ENCODE measurements at places on chromosomes 1 and 21.

DNA sequence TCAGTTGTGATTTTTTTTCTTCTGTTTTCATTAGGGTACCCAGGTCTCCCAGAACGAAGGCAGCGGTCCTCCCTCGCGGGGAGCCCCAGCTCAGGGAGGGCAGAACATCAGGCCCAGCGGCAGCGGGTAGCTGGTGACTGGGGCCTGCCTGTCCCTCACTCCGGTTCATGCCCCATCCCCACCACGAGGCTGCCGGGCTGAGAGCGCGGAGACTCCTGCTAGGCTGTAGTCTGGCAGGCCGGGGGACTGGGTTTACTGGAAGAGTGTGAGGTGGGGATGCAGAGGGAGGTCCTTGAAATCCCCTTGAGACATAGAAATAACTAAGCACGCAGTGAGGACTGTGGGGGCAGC, 10.5 kb downstream of the BRINP2 start:
- DNase-seq, result no peak

- peak; percentile 31 for DNase-seq
Observed at GRCh38 chr1:1179346-1179982, 5.8 kb downstream of the TTLL10 start.

DNA sequence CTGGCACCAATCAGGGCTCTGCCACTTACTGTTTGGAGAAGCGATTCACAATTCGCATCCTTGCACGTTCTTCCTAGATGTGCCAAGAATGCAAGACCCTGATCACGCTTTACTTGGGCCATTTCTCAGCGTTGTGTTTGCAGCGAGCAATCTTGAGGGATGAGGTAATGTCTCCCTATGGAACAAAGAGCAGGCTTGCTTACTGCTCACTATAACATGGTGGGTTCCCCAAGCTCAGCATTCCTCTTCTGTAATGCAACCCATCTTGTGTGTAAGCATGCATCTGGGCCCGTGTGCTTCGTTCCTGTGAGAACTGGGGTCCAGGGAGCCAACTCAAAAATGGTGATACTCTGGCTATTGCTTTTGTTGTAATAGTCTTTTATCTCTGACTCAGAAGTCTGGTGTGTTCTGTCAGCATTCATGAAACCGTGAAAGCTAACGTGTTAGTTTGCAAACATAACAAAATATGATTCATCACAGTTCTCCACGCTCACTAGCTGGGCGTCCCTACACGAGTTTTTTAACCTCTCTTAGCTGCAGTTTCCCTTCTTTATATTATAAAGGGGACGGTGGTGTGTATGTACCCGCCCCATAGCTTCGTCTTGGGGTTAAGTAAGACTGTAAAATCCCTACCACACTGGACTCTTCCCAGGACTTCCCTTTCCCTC, 33.3 kb downstream of the DNTTIP2 start:
- no peak for DNase-seq

GRCh38 chr21:25350056-25350455, 257.2 kb downstream of the MRPL39 start:
- DNase-seq, result peak; percentile 46

DNA sequence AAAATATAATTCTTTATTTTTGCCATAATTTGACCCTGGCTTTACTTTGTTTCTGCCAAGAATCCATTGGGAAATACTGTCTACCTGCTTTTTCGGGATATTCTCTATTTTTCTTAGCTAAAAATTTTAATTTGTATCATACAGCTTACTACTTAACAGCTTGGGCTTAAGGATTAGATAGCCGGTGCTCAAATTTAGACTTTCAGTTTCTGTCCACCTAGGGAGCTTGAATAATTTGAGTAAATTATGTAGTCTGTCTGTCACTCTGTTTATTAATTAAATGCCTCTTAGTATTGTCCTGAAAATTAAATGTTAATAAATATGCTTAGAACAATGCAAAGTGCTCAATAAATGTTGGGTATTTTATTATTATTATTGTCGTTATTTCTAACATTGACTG, 6.7 kb downstream of the SYCP1 start:
- no peak for DNase-seq

- no peak for DNase-seq
Observed at GRCh38 chr21:36765229-36765628, 66.3 kb downstream of the SIM2 start.

- no peak for DNase-seq
Observed at GRCh38 chr1:153628638-153629342, 556 bp downstream of the S100A1 start.

DNA sequence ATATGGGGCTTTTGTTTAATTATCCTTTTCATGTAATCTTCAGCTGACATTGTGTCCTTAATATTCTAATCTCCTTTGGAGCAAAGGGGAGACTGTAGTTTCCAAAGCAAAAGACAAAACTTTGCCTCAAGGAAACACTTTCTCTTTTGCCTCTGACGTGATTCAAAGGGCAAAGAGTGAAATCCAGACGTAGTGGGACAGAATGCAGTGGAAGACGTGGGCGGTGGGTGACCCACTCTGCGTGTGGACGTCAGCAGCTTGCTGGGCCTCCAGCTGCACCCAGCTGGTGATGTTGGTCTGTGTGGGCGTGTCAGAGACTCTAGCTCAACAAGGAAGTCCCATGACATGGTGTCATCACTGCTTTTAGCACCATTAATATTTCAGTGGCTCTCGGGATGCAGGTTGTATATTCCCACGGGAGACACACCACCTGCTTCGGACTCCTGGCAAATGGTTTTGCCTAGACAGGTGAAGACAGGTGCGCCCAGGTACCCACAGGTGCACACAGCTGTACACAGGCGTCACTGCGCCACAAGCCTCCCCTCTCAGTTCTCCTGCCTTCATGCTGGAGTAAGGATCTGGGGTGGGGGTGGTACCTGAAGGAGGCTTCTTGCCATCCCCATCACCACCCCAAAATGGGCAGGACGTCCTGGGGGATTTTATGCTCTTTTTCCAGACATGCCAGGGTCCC, 292.1 kb upstream of the VAMP3 start:
- peak; percentile 17 for DNase-seq

DNA sequence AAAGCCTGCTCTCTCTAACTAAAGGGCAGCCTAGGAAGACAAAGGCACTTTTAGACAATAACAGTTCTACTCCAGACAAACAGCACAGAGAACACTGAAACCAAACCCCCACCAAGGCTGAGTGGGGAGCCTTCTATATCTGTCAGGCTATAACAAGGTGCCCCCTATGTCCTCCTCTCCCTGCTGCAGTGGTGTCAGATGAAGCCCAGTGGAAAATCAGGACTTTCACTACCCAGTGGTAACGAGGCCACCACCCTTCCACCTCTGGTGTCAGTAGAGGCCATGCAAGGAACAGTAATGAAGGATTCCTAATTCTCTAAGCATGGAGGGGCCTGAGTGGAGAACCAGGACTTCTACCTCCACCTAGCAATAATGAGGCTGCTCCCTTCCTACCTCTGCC, 83.7 kb downstream of the ZSWIM5 start:
- no peak for DNase-seq

GRCh38 chr1:69833536-69833935, 265.8 kb downstream of the LRRC7 start:
- no peak for DNase-seq

- peak; percentile 48 for DNase-seq
Observed at GRCh38 chr1:93680420-93681100, 1.1 kb downstream of the BCAR3 start.

GRCh38 chr1:1243807-1244191, 2.7 kb downstream of the C1QTNF12 start:
- DNase-seq, result no peak

DNA sequence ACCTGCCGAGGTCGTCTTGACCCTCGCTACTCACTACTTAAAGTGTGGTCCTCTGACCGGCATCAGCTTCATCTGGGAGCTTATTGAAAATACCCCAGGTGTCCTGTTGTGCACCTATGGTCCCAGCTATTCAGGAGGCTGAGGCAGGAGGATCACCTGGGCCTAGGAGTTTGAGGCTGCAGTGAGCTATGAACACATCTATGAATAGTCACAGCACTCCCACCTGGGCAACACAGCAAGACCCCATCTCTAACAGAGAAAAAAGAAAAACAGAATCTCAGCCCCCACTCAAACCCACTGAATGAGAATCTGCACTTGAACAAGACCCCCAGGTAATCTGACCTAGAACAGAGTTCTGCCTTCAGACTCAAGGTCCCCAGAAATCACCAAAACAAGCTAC, 8.7 kb upstream of the OLIG1 start:
- DNase-seq, result no peak

DNA sequence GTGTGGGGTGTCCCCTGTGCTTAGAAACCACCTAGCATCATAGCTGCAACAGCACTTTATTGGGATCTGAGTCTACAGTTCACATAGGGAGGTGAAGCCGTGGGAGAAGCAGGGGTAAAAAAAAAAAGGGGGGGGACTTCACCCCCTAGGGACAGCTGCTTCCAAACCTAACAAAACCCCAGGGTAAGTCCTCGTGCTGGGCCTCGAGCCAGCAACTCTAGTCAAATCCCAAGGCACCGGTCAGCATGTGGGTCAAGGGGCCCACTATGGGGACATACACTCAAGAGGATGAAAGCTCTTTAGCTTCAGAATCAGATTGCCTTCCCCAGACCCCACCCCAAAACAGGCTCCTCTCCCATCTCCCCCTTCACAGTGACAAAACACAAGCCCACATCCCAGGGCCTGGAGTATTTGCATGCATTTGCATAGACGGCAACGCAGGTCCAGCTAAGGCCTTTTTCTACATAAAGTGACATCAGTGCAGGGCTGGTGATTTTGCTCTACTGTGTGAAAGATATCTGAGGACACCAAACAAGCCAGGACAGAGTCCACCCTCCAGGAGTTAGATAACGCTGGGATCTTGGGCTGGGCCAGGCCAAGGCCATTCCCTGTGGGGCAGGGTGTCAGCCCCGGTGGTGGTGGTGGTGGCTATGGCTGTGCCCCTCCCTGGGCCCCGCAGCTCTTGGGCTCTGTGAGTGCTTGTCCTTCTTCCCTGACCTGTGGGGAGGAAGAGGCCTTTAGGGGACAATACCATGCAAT, 8.1 kb upstream of the PMVK start:
- DNase-seq, result peak; percentile 86

DNA sequence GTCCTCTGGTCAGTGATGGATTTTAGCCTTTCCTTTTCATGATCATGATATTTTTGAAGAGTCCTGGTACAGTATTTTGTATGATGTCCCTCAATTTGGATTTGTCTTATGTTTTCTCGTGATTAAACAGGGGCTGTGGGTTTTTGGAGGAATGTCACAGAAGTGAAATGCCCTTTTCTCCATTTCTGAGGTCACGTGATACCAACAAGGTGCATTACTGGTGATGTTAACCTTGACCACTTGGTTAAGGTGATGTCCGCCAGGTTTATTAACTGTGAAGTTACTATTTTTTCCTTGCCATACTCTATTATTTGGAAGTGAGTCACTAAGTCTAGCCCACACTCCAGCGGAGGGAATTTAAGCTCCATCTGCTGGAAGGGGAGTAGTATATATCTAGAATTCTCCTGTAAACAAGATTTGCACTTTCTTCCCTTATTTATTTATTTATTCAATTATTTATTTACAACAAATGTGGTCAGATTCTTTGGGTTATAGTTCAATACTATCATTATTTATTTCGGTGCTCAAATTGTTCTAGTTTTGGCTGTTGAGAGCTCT, 123.4 kb downstream of the HIVEP3 start:
- no peak for DNase-seq

GRCh38 chr1:224640018-224640417, 23.9 kb downstream of the CNIH3 start:
- DNase-seq, result no peak

- DNase-seq, result no peak
Observed at GRCh38 chr1:165484532-165484931, 39.6 kb upstream of the RXRG start.

DNA sequence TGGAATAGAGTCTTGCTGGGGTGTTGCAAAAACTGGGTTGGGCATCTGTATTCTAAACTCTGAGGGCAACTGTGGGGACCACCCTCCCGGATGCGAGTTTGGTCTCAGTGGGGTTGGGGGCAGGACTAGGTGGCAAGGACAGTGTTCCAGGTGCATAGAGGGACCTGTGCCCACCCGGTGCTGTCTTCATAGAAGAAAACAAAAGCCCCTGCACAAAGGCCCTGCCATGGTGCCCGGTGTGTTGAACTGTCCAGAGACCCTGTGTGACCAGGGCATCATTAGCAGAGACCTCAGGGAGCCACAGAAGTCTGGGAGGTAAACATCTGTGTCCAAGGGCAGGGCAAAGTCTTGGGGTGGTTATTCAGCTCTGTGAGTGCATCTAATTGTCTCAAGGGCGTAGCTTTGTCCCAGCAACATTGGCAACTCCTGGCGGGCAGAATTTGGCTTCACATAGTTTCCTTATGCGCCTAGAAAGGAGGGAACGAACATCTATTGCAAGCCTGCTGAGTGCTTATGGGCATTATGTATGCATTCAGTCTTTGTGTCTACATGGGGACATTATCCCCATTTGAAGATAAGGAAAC, 72.2 kb upstream of the IFFO2 start:
- DNase-seq, result no peak

GRCh38 chr1:45971922-45972531, 160.4 kb downstream of the PIK3R3 start:
- no peak for DNase-seq

DNA sequence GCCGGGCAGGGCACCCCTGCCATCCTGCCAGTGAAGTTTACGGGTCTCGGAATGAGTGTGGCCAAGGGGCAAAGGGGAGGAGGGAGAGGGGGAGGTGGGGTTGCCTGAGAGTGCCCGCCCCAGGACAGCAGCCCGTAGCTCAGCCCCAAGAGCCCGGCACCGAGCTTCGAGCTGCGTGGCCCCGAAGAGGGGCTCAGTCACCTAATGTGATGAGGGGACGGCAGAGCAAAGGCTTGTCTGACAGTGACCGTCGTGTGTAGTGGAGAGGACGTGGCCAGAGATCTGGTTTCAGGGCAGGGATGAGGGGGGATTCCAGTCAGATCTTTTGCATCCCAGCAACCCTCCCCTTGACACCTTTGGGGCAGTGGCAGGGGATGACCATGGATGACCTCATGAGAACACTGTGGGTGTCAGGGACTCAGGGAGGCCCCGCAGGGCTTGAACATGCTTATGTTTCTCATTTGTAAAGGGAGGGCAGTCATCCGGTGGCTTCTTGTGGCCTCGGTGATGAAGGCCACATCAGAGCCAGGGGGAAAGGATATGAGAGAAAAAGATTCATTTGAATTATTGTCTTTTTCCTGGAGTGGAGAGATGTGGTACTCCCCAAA, 1.1 kb upstream of the TRPM2 start:
- no peak for DNase-seq

DNA sequence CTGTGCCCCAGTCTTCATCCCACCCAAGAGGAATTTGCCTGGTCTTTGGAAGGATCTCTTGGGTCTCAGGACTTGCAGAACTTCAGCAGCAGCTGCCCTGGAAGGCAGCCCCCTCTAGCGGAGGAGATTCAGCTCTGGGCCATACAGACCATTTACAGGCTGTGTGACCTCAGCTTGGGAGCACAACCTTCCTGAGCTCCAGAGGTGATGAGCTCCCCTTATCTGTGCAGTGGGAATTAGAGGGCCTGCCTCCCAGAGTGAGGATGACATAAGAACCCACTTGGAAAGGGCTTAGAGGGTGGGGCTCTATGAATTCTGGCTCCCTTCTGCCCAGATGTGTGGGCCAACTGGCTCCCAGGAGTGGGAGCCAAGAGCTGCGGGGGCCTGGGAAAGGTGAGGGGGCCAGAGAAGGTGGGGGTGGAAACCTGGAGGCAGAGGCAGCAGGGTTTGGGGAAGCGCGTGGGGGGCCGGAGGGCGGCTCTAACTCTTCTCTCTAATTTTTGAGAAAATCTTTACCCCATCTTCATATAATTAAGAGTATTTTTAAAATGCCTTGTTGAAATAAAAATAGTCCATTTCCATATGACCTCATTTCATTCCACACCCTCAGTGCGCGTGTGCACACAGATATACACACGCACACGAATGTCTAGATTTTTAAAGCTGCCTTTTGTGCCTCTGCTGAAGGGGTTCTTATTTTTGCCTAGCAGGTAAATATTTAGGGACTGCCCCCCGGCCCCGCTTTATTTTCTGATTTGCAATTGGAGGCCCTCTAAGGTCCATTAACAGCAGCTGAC, 21.5 kb downstream of the EPHB2 start:
- peak; percentile 51 for DNase-seq

All from NAMALWA (cell line).